Retinal pigment epithelial cell (primary cell): ENCODE measurements at places on chromosomes 6 and 20.

DNA sequence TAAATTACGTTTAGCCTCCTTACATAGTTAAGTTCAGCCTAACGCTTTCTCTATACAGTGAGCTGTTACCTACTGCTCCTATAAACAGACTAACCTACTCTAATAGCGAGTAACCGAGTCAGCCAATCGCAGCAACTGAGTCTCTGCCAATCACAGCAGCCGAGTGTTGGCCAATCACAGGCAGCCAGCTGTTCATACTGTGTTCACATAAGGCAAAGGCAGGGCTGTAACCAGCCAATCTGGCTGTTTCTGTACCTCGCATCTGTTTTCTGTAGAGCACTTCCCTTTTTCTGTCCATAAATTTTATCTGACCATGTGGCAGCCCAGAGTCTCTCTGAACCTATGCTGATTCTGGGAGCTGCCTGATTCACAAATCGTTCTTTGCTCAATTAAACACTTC is 263.9 kb upstream of the JARID2 start:
- no peak for DNase-seq

- no peak for DNase-seq
These were observed 13.2 kb upstream of the SSTR4 start for GRCh38 chr20:23021951-23022350.

DNA sequence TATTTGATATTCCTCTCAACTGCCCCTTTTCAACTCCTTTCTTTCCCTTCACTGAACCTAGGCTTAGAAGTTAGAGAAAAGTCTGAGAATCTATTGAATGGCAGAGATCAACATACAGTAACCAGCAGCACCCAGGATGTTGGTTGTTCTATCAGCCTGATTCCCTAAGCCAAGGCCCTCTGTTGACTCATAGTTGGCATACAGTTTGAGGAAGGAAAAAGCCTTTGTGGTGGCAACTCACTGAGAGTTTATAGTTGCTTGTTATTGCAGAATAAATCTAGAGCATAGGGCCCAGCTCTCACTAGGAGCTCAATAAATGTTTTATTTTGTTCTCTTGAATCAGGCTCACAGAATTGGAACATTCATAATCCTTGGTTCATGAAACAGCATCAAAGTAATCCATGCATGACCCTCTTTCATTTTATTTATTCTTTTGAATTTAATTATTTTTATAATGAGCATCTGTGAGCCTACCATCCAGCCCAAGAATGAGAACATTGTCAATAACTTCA is 119.1 kb upstream of the ADGRF1 start:
- peak; percentile 39 for DNase-seq

GRCh38 chr20:4243071-4243470 is 227.7 kb upstream of the RNF24 start:
- no peak for DNase-seq

GRCh38 chr20:4684837-4685413 is 36.8 kb upstream of the PRND start:
- no peak for DNase-seq

- no peak for DNase-seq
These were observed 15.3 kb upstream of the TCF15 start for GRCh38 chr20:625360-625932.

DNA sequence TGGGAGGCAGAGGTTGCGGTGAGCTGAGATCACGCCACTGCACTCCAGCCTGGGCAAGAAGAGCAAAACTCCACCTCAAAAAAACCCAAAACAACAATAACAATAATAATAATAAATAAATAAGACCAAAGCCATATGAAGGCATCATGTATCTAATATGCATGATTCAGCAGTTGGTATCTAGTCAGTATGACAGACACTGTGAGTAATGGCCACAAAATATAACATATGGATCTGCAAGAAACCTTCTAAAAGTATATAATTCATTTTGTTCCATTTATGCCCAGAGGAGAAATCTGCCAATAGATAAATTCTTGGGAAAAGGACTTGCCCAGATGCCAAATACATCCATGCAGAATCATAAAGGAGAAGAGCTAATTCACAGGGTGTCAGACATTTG is 252.3 kb downstream of the BTBD9 start:
- DNase-seq = no peak

DNA sequence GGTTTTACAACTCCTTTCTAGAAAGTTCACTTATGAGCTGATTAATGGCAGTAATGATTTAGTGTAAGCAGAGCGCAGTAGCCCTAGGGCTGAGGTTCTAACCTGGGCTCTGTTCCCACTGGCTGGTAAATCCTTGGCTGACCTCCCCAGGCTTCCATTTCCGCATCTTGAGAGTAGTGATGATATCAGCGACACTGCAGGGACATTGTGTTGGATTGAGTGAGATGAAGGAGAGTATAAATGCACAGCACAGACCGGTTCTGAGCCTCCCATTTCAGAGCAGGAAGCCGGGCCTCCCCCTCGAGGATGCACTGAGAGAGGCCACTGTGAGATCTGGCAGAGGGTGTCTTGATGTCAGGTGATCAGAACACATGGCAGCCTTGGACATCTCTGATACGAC is 477.2 kb upstream of the SULF2 start:
- DNase-seq = no peak

- no peak for DNase-seq
These were observed 195.5 kb downstream of the JARID2 start for GRCh38 chr6:15441215-15441868.

DNA sequence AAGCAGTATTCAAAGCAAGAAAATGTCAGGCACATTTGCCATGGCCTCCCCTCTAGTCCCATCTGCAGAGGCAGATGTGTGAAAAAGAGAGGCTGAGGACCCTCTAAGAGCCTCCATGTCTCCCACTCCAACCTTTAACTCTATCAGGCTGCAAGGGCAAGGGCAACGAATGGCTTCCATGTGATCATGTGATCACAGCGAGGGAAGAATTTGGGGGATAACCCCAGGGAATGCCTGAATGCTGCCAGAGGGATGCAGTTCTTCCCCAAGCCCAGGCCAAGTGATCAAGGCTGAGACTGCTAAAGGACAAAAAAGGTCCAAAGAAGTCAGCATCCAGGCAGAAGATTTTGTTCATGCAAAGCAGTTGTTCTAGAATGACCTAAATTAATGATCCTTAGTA is 4.9 kb downstream of the CHD6 start:
- no peak for DNase-seq

GRCh38 chr6:170231293-170232185 is 59.3 kb downstream of the DLL1 start:
- no peak for DNase-seq

- DNase-seq = no peak
These were observed 26.0 kb downstream of the MYLIP start for GRCh38 chr6:16154904-16155303.

DNA sequence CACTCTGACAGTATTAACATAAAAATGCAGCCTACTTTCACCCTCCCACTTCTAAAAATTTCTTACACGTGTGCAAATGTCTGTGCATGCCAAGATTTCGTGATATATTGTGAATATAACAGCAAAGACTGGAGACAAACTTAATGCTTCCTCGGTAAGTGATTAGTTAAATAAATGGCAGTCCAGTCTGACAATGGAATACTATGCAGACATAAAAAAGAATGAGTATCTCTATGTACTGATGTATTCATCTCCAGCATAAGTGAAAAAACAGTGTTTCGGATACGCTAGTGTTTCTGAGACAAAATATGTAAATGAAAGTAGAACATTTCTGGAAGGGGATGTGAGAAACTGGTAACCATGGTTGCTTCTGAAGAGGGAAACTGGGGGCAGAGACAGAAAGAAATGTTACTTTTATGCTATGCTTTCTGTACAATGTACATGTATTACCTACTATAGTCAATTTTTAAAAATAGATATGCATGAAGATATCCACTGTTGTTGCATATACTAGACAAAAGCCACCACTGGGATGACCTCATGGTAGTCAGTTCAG is 7.0 kb downstream of the SLC22A23 start:
- no peak for DNase-seq
